A549 treated with DMSO at 1 μM for 4 hours (cell line): ENCODE measurements at places on chromosomes 1 and 21. TPM values are rescaled to one million over a fixed set of nuclear protein-coding genes. Genes with fewer than 3 reads are reported as not detected.

The SYDE2 gene
- 0.74 to 1.4 TPM (median 1.0 TPM) in 5 replicates for total RNA-seq

The KIAA0040 gene
- 0.42 to 0.83 TPM (median 0.49 TPM) in 5 replicates for total RNA-seq

The LCE1E gene
- total RNA-seq, result 0.08 TPM in 1 of 5 replicates, not detected in the others

The ZBTB8A gene
- total RNA-seq, result 2.9 to 4.6 TPM (median 4.0 TPM) in 5 replicates

The KIF17 gene
- 0.99 to 1.4 TPM (median 1.3 TPM) in 5 replicates for total RNA-seq

The LAMC2 gene
- 27.6 to 40.3 TPM (median 29.1 TPM) in 5 replicates for total RNA-seq
